ENCODE measurements at places on chromosomes 6 and 20.

DNA sequence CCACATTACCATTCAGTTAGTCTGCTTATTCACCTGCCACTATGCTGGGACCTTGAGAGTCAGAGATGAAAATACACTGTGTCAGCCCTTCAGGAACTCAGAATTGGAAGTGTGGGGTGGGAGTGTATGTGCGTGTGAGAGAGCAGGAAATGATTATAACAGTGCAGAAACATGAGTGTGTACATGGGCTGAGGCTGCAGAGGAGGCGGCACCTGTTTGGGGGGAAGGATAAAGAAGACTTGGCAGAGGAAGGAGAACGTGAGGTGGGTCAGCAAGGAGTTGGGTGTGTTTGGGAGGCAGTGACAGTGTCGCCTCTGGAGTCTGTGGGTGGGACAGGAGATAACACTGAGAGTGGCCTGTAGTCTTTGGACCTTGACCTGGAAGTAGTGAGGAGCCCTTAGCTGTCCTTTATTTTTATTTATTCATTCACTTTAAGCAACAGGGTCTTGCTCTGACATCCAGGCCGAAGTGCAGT, 3.1 kb downstream of the CHMP4B start:
- no peak for DNase-seq

- no peak for DNase-seq
Observed at GRCh38 chr20:47970282-47970903, 185.1 kb upstream of the SULF2 start.

DNA sequence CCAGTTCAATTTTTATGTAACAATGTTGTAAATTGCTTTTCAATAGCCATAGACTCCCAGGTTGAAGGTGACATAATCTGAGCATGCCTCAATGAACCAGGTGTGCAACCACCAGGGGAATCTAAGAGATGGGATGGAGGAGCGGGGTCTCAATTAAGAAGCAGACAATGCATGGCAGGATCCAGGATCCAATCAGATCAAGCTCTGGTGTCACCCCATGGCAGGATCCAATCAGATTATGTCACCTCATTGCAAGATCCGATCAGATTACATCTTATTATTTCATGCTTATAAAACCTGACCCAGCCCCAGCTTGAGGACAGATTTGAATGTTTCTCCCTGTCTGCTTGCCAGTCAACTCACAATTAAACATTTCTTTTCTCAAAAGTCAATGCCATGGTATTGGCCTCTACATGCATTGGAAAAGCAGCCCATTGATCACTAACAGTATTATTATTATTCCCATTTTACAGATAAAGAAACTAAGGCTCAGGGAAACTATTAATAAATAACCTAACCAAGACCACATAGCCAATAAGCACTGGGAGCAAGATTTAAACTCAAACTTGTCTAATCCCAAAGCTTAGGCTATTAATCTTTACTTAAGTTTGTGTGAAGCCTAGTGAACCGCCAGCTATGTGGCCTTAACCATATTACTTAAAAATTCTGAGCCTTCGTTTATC, 14.3 kb upstream of the SIRT5 start:
- no peak for DNase-seq

- no peak for DNase-seq
Observed at GRCh38 chr20:17557675-17558006, 12.2 kb upstream of the DSTN start.

- no peak for DNase-seq
Observed at GRCh38 chr6:63448229-63448628, 124.1 kb upstream of the LOC128125822 start.

- DNase-seq: no peak
Observed at GRCh38 chr20:62454904-62455636, 20.7 kb downstream of the GATA5 start.

DNA sequence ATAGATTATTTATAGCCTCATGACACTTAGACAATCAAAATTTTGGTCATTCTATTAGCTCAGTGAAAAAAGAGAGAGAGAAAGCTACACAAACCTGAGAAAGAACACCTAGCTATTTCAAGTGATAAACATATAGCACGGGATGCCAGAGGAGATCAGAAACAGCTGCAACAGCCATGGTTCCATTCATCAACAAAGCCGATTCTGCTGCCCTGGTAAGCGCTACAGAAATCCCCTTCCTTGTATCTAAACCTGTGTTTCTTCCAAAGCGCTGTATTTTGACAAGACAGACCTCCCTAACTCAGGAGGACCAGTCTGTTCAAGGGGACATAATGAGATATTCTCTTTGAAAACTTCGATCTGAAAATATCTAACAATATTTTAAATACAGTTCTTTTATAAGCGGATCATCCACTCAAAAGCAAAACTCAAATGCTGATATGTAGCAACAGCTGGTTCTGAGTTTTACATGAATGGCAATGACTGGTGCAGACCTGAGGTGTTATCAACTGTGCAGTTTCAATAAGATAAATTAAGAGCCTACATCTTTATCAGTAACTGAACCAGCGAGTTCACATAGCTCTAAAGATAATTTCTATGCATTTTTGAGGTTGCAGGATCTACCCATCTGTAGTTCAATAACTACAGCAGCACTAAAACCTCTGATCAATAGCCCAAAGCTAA, 447.8 kb downstream of the FRK start:
- DNase-seq: no peak

DNA sequence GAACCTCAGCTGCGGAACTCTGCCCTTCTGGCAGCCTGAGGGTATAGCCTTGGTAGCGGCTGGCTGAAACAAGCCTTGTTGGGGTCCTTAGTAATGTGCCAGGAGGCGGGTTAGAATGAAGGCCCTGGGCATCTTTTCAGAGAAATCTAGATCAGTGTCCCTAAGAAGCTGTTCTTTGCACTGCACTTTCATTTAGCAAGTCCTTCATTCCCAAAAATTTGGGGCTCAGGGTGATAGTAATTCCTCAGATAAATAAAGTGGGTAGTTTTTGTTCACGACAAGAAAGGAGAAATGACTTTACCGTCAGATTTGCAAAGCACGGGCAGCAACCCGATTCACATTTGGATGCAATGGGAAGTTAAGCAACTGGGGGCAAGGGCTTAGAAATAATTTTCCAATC, 3.2 kb downstream of the INSM1 start:
- DNase-seq: no peak

DNA sequence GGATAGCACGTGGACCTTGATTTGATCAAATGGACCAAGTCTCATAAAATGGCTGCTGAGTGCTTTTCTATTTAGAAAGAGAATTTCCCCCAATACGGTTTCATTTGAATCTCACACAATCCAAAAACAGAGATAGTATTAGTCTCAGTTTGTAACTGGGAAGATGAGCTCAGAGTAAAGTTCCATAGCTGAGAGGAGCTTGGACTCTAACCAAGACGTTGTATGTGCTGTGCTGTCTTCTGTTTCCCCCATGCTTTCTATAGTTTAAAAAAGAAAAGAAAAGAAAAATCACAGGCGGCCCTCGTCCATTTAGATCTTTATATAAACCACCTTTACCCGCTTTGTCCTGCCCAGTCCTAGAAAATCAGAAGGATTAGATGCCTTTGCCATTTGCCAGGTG, 58.1 kb downstream of the AKAP12 start:
- no peak for DNase-seq

Data from H9 (cell line).